ENCODE measurements at places on chromosomes 4 and X. TPM values are rescaled to one million over a fixed set of nuclear protein-coding genes. Genes with fewer than 3 reads are reported as not detected.

TLR10 gene
- 0.15 TPM for total RNA-seq

TMPRSS11D gene
- total RNA-seq = not detected

SERPINA7 gene
- total RNA-seq = 0.20 TPM

PRRG3 gene
- 4.1 TPM for total RNA-seq

MORF4L2 gene
- 536 TPM for total RNA-seq

DUX4 gene
- total RNA-seq = not detected

CXCL10 gene
- total RNA-seq = 17.3 TPM
